ENCODE measurements at places on chromosomes 16 and 17. TPM values are rescaled to one million over a fixed set of nuclear protein-coding genes. Genes with fewer than 3 reads are reported as not detected.

The HOXB5 gene
- not detected for total RNA-seq

The C17orf50 gene
- total RNA-seq = not detected

The PITPNM3 gene
- 3.4 TPM for total RNA-seq

The GP1BA gene
- total RNA-seq = not detected

The NPIPA2 gene
- not detected for total RNA-seq

The CCDC92B gene
- not detected for total RNA-seq

The CCL8 gene
- not detected for total RNA-seq

The DNAI2 gene
- not detected for total RNA-seq

The DUS2 gene
- 3.1 TPM for total RNA-seq

The PKMYT1 gene
- total RNA-seq = not detected

The CX3CL1 gene
- total RNA-seq = 14.5 TPM

The HAP1 gene
- 0.52 TPM for total RNA-seq

The HOXB1 gene
- total RNA-seq = not detected

The NT5C gene
- 71.3 TPM for total RNA-seq

The DYNLRB2 gene
- total RNA-seq = not detected

The DNAH17 gene
- total RNA-seq = not detected

The MYCBPAP gene
- total RNA-seq = 0.33 TPM

The ACSM2A gene
- not detected for total RNA-seq

The ADAD2 gene
- total RNA-seq = not detected

The HOXB6 gene
- 2.1 TPM for total RNA-seq

The ATPAF2 gene
- total RNA-seq = 10.9 TPM

The CA4 gene
- total RNA-seq = 18.8 TPM

The CLEC10A gene
- total RNA-seq = 0.33 TPM

The TP53TG3 gene
- total RNA-seq = not detected

The TEKT1 gene
- total RNA-seq = not detected

The KRTAP9-6 gene
- not detected for total RNA-seq

The PYY gene
- total RNA-seq = not detected

The MPP2 gene
- 2.6 TPM for total RNA-seq

The CYBA gene
- 126 TPM for total RNA-seq

The CCL16 gene
- not detected for total RNA-seq

The JPH3 gene
- total RNA-seq = not detected

The NOB1 gene
- total RNA-seq = 28.0 TPM

The TNS4 gene
- total RNA-seq = not detected

The ENGASE gene
- total RNA-seq = 50.8 TPM

The FOXN1 gene
- not detected for total RNA-seq

The MIF4GD gene
- total RNA-seq = 20.5 TPM

The CCT6B gene
- 0.66 TPM for total RNA-seq

The PRR29 gene
- 1.6 TPM for total RNA-seq

The KRT33A gene
- not detected for total RNA-seq

The MT1E gene
- total RNA-seq = 99.9 TPM

The CACNG1 gene
- not detected for total RNA-seq

The SLC16A13 gene
- total RNA-seq = not detected

The SDR42E2 gene
- total RNA-seq = not detected

The IGFALS gene
- total RNA-seq = 5.2 TPM

The PRSS53 gene
- 6.0 TPM for total RNA-seq

The G6PC1 gene
- total RNA-seq = 2.6 TPM

The NOG gene
- total RNA-seq = not detected

The CACNG5 gene
- 0.52 TPM for total RNA-seq

The CCL1 gene
- total RNA-seq = not detected

The SLC5A2 gene
- total RNA-seq = not detected

The SCARF1 gene
- total RNA-seq = 9.1 TPM

The KCNJ2 gene
- total RNA-seq = 0.33 TPM
